ENCODE measurements at places on chromosomes 16 and 17. TPM values are rescaled to one million over a fixed set of nuclear protein-coding genes. Genes with fewer than 3 reads are reported as not detected.

GRCh38 chr16:24683250-24683649 lies 46.2 kb upstream of the TNRC6A start:
- no peak overlapping the region for H3K4me3 ChIP-seq
- DNase-seq: no peak
- H3K36me3 ChIP-seq: no peaks in the 10 kb centered on the region
- no peaks in the 10 kb centered on the region for H3K27me3 ChIP-seq
- H3K4me1 ChIP-seq: no peaks in the 10 kb centered on the region

The OTOP3 gene
- not detected for total RNA-seq

- DNase-seq: peak; percentile 1
- no peak overlapping the region for H3K4me3 ChIP-seq
- H3K36me3 ChIP-seq: no peaks in the 10 kb centered on the region
- H3K27me3 ChIP-seq: no peaks in the 10 kb centered on the region
- no peak overlapping the region for H3K27ac ChIP-seq
Measured at GRCh38 chr17:252456-252855, 71.0 kb upstream of the DOC2B start.

The KCNJ16 gene
- 0.12 TPM for total RNA-seq

The KRT33B gene
- not detected for total RNA-seq

DNA sequence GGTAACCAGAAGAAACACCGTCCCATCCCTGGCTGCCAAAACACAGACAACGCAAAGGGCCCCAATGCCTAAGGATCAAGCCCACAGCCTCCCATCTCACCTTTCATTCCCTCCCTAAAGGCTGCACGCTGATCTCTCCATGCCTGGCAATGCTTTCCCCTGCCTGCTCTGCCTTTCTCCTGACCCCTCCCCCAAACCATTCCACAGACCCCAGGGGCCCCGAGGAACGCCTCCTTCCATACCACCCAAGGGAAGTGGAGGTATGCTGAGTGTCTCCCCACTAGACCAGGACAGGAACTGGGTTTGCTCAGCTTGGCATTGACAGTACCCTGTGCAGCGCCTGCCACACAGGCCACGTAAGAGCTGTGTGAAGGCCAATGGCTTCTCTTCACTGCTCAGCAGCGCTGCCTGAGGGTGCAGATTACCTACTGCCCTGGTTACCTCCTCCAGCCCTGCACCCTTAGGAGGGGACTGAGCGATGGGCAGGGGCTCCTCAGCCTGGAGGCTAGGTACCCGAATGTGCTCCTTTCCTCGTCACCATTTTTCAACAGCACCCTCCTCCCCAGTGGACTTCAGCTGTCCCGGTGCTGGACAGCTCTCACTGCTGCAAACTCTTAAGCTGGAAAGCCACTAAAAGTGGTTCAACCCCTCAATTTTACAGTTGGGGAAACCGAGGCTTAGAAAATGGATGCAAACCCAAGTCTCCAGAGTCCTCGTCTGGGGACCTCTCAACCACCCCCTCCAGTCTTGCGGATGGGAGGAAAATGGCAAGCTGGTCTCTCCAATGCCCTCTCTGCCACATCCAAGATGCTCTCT lies 45.0 kb downstream of the SRCIN1 start:
- H3K4me3 ChIP-seq: no peak overlapping the region
- no peak for DNase-seq
- H3K4me1 ChIP-seq: peaks cover 11% of the 10 kb centered on the region
- H3K36me3 ChIP-seq: no peaks in the 10 kb centered on the region
- H3K27me3 ChIP-seq: peaks cover 55% of the 10 kb centered on the region

The KCNG4 gene
- total RNA-seq: not detected

DNA sequence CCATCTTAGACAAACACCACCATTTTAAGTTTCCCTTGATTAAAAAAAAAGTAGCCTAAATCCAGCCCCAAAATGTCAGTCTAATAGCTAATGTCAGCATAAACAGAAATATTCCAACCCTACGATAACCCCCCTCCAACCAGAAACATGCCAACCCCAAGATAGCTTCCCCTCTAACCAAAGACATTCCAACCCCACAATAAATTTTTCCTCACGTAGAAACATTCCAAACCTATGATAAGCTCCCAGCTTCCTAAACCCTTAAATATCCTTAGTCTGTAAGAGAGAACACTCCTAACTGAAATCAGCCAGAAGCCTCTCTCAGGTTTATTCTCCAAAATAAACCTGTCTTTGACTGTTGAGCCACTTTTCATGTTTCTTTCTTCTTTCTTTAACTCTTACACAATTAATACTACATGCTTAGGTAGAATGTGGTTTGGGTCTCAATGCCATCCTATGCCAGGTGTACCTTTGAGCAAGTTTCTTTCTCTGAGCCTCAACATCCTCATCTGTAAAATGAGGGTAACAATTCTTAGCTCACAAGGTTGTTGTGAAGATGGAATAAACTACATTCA lies 10.5 kb upstream of the KRT38 start:
- no peaks in the 10 kb centered on the region for H3K27me3 ChIP-seq
- no peak for DNase-seq
- no peaks in the 10 kb centered on the region for H3K36me3 ChIP-seq
- H3K27ac ChIP-seq: no peak overlapping the region
- peaks cover 5% of the 10 kb centered on the region for H3K4me1 ChIP-seq

GRCh38 chr17:76943781-76944213 lies 75.6 kb downstream of the MGAT5B start:
- no peaks in the 10 kb centered on the region for H3K27me3 ChIP-seq
- no peak for DNase-seq
- no peak overlapping the region for H3K27ac ChIP-seq
- no peak overlapping the region for H3K4me3 ChIP-seq
- H3K36me3 ChIP-seq: no peaks in the 10 kb centered on the region
- no peaks in the 10 kb centered on the region for H3K4me1 ChIP-seq

DNA sequence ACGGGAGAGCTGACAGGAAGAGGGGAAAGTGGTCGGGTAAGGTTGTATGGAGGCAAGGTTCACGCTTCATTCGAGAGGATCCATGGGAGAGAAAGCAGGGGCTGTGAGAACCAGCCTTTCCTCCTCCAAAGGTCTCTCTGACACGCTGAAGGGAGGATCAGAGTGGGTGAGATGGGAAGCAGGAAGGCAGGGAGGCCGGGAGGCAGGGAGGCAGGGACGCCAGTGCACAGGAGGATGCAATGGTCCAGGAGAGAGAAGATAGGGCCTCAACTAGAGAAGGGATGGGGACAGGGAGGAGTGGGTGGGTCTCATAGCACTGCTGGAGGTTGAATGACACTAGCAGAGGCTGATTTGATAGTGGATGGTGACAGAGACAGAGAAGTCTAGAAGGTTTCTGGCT lies 54.1 kb downstream of the PIMREG start:
- no peaks in the 10 kb centered on the region for H3K36me3 ChIP-seq
- H3K4me3 ChIP-seq: no peak overlapping the region
- H3K27me3 ChIP-seq: no peaks in the 10 kb centered on the region
- H3K27ac ChIP-seq: no peak overlapping the region
- H3K4me1 ChIP-seq: no peaks in the 10 kb centered on the region
- no peak for DNase-seq

The MPP3 gene
- 0.60 TPM for total RNA-seq

DNA sequence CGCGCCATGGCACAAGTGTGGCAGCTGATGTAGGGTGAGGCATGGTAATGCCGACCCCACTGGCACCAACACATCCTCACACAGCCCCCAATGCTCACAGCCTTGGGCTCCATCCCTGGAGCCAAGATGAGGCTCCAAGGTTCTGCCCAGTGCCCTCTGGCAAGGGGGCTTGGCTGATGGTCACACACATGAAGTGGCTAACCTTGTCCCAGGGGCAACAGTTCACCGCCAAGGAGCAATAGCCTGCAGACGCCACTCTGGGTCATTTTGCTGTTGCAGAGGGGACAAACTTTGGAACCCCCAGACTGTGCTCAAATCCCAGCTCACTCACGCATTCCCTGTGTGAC lies 26.8 kb downstream of the TNFRSF13B start:
- H3K27ac ChIP-seq: no peak overlapping the region
- no peaks in the 10 kb centered on the region for H3K27me3 ChIP-seq
- H3K4me3 ChIP-seq: no peak overlapping the region
- no peaks in the 10 kb centered on the region for H3K36me3 ChIP-seq
